NCI-H1048 (cell line): ENCODE measurements at places on chromosomes 4 and X.

DNA sequence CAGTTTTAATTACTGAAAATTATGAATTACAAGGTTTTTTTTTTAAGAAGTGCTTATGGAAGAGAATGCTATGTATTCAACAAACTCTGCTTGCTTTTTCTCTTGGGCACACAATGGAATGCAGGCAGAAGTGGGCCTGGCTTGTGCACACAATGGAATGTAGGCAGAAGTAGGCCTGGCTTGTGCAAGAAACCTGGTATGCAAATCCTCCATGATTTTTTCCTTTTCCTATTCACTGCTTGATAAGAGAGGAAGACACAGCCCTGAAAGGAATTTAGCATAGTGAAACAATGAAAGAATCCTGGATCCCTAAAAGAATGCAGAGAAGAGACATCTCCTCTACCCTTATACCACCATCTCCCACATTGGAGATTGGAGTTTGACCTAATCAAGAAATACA is 138.4 kb downstream of the COL25A1 start:
- DNase-seq, result no peak

DNA sequence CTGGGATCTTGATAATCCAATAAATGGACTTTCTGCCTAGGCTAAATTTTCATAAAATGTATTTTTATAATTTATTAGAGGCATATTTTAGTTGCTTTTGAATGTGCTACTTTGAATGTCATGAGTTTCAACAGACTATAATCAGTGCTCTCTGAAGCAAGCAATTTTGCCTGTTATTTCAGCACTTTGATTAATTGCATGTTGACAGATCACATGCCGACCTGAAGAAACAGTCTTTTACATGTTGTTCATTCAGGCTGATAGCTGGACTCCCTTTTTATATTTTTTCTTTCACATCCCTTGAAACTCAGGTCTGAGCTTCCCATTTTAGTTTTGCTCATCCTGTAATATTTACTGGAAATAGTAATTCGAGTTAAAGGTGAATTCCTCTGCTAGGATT is 341.0 kb downstream of the NAP1L3 start:
- DNase-seq, result no peak

DNA sequence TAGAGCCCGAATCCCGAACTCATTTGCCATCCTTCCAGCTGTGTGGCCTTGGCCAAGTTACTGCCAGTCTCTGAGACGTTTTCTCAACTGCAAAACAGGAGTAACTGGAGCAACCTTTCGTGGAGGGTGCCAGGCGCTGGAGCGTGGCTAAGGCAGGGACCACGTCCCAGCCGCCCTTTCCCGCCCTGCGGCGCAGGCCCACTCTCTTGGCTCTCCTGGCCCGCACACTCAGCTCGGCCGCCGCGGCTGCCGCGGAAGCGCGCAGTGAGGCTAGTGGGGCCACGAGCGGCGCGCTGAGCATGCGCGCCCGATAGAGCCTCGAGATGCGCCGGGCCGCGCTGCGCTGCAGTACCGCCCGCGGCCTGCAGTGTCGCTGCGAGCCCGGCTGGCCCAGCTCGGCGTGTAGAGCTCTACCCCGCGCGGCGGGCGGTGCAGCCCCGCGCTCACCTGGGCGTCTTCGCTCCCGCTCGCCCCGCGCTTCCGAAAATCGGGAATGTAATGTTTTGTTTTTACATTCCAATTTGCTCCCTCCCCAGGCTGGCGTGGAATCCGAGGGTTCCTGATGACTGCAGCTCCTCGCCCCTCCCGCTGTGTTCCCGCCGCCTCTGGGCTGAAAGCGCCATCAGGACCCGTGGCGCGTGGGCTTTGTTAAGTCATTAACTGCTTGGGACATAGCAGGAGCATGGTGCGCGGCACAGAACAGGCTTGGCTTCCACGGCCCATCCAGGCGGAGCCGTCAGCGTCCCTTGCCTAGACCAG is 4.0 kb upstream of the ZNF518B start:
- DNase-seq, result no peak

GRCh38 chr4:102557636-102558035 is 56.5 kb downstream of the NFKB1 start:
- no peak for DNase-seq

DNA sequence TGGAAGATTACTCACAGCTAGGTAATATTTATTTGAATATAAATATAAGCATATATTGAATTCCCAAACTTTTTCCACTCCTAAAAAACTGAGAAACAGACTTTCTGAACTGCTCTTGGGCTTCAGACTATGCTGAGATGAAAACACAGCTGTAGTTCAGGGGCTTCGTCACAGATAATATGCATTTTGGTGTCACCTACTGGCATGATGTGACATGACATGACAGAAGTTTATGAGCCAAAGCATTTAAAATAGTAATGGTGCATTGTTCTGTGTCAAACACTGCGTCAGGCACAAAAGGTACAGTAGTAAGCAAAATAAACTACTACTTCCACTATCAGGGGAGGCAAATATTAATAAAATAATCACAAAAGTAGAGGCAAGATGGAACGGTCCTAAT is 171.3 kb downstream of the BTC start:
- peak; percentile 19 for DNase-seq

DNA sequence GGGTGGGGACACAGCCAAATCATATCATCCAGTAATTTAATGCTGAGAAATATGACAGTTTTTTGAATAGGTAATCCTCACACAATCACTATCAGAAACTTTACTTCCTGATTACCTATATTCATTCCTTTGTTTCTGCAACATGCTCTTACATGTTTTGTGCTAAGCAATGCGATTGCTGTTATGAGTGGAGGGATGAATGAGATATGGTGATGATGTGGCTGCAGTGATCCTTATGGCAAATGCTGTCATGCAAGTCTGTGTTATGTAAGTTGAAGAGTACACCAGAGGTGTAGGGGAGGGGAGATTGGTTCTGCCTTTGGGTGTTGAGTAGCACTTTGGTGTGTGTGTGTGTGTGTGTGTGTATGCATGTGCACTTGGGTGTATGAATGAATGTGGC is 14.6 kb downstream of the HERC3 start:
- DNase-seq, result no peak

GRCh38 chr4:78644744-78645330 is 93.3 kb downstream of the ANXA3 start:
- DNase-seq, result no peak

GRCh38 chr4:110442309-110442708 is 33.6 kb upstream of the ENPEP start:
- DNase-seq, result no peak

- no peak for DNase-seq
Measured at GRCh38 chr4:137775701-137776100, 243.4 kb upstream of the PCDH18 start.

- DNase-seq, result no peak
Measured at GRCh38 chr4:94763500-94763899, 5.7 kb downstream of the BMPR1B start.

DNA sequence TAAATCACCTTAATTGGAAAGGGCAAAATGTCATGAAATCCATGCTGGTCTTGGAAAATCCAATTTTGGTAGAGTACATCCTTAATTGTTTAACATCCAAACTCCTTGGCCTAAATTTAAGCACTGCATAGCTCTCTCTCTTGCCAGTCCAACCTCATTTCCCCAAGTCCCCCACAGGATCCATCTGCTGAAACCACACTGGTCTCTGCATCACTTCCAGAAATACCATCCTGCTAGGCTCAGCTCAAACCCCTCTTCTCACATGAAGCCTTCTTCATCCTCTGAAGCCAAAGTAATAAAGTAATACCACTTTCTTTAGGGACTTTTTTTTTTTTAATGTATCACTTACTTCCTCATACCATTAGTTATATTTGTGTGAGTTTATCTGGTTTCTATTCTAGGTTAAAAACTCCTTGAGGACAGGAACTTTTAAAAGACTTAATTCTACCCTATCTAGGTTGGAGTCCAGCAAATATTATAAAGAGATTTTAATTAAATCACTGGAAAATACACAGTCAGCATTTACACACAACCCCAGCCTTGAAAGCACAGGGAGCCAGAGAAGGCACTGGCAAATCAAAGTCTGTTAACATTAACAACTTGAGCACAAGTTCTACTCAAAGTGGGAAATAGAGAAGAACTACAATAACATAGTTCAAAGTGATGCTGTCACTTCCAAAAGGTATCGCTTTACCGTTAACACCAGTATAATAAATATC is 16.7 kb upstream of the KLF3 start:
- no peak for DNase-seq

GRCh38 chr4:56342746-56343145 is 44.5 kb downstream of the AASDH start:
- no peak for DNase-seq

DNA sequence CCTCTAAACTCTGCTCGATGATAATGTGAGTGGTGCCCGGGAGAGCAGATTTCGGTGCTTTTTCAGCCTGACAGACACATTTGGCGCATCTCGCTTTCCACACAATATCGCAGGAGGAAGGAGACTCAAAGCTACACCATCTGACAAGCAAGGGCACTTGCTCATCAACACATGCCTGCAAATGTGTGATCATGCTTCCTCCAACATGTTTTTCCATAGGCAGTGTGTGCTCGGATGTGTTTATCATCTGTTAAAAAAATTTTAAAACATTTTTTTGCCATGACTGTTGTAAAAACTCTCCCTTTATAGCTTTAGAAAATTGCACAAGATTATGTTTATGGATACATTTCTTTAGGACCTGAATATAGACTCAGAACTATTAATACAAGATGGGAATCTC is 170.3 kb upstream of the PUDP start:
- DNase-seq, result no peak

DNA sequence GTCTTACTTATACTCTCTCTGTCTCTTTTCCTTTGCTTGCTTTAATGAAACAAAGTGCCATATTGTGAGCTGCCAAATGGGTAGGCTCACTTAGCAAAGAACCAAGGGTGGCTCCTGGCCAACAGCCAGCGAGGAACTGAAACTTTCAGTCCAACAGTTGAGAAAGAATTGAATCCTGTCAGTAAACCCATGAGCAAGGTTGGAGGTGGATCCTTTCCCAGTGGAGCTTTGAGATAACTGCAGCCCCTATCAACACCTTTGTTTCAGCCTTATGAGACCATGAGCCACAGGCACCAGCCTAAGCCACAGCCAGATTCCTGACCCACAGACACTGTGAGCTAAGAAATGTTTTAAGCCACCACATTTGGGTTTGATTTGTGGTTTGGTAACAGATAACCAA is 362.2 kb downstream of the PDGFC start:
- DNase-seq, result no peak

GRCh38 chr4:46196086-46196485 is 72.2 kb upstream of the GABRG1 start:
- DNase-seq, result no peak

DNA sequence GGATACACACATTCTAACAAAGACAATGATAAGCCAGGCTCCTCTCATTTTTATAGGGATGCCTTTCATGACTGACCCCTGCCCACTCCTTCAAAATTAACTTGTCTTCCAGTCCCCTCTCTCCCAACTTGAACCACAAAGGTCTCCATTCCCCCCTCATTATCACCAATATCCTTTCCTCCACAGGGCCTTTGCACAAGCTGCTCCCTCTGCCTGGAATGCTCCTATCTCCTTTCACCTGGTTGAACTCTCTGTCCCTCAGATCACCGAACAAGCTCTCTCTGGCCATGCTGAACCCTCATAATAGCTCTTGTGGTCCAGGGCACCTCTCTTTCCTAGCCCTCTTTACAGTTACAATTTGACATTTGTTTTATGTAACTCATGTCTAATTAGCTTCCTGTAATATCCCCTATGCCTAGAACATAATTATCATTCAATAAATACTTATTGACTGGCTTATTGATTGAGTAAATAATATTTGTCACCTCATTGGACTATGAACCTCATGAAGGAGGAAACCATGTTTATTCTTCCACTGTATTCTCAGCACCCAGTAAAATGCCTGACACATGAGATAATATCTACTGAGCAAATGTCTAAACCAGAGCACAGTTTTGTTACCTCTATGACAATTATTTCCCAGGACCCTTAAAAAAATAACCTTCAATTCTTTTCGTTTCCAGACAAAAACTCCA is 266.3 kb upstream of the RASGEF1B start:
- no peak for DNase-seq

DNA sequence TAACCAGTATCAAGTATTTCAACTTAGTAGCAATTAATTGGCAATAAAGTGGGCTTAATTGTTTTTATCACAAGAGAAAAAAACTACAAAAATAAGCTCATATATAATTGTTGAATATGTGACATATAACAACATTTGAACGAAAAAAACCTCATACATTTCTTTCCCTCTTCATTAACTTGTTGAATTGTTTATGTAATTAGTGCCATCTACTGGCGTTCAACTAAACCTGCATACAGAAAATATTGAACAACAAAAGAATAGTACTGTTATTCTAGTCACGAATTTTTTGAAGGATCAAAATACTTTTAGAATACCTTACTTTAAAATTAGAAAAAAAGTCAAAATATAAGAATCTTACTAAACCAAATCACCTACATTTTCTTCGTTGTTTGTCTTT is 586.5 kb upstream of the FTHL17 start:
- no peak for DNase-seq

GRCh38 chr4:158870626-158871334 is 102.0 kb downstream of the FNIP2 start:
- DNase-seq, result no peak

- no peak for DNase-seq
Measured at GRCh38 chrX:72203421-72203820, 21.9 kb downstream of the PIN4 start.

- no peak for DNase-seq
Measured at GRCh38 chrX:40573763-40574162, 7.0 kb upstream of the ATP6AP2 start.

- DNase-seq, result no peak
Measured at GRCh38 chrX:56228914-56229313, 3.2 kb upstream of the KLF8 start.

DNA sequence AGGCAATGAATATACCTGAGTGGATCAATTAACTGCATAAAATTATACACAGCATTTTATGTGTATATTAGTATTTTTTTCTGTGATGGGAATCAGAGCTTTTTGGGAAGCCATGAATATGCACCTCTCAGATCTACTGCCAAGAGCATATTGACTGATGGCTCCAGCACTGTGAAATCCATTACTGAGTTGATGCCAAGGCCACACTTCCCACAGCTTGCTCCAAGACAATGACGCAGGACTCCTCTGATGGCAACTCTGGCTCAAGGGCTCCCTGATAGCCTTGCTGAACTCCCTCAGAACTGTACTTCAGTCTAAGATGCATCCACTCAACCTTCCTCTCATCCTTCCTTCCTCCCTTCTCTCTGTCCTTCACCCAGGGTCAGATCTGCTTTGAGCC is 82.7 kb downstream of the OTC start:
- no peak for DNase-seq
